Posterior cingulate gyrus (tissue), 11 donors: ENCODE measurements at places on chromosomes 2 and 18.

- DNase-seq: no peak
These were observed 442.2 kb downstream of the DSEL start for GRCh38 chr18:67074309-67074708.

DNA sequence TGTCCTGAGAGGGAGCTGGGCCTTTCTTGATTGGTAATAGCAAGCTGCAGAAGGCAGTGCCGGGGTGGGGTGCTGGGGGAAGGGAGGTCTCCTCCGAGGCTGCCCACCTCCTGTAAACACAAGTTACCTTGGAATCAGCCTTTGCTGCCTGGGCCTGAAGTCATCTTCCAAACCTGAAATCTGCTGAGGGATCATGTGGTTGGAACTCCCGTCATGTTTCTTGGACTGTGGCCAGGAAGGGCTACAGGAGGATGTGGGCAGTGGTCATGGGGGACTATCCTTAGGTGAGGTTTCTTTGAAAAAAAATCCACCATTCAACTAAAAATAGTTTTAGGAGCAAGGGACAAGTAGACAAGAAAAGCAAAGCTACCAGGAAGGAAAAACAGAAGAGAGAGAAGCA is 74.2 kb downstream of the CDK15 start:
- DNase-seq: no peak

GRCh38 chr2:234548695-234549420 is 52.0 kb upstream of the ARL4C start:
- no peak for DNase-seq

GRCh38 chr2:152814475-152815030 is 96.1 kb downstream of the ARL6IP6 start:
- no peak for DNase-seq

GRCh38 chr2:201235860-201236811 is 24.2 kb upstream of the CASP8 start:
- DNase-seq: no peak

- no peak for DNase-seq
These were observed 1493.8 kb upstream of the NXPH2 start for GRCh38 chr2:140273958-140274357.

DNA sequence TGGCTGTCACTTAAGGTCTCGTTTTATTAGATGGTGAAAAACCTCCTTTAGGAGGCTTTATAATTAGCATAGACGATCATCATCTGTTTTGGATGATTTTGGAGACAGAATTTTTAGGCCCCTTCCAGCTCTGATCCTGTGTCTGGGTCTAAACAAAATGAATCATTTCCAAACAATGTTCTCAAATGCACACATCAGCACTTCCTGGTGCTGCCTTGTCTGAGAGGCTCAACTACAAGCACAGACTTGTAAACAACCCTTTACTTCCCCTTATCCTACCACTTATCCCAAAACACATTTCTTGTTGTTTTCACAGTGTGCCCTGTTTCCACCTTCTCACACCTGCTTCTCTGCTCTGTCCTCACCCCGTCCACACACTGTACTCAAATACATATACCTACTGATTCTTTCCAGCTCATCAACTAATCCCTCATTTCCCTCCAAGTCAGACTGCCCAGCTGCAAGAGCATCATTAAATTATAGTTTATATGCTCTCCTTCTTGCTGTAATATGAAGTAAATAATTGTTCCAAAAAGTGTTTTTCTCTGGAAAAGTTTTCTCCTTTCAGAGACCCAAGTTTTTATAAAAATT is 71.2 kb upstream of the COL3A1 start:
- DNase-seq: no peak

GRCh38 chr2:3298191-3298590 is 79.4 kb downstream of the EIPR1 start:
- DNase-seq: no peak

GRCh38 chr2:102005989-102006885 is 14.5 kb downstream of the IL1R2 start:
- no peak for DNase-seq

DNA sequence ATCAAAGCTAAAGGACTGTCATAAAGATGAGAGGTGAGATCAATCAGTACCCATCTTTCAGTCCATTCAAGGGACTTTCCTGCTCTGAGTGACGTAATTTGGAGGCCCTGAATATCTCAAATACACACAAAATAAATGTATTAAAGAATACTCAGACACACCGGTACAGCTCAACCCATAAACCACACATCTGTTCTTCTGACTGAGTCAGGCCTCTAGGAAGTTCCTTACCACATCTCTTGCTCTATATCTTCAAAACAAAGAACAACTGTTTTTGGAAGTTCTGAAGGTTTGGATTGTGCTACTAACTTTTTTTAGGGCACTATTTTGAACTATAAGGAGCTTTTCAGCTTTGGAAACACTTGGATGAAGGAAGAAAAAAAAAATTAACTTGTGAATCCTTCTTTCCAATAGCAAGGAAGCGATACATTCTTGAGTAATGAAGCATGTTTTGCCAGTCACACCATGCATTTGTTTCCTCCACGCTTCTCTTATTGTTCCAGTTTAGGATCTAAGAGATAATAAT is 866.5 kb upstream of the VRK2 start:
- no peak for DNase-seq

- no peak for DNase-seq
These were observed 28.2 kb downstream of the MYCN start for GRCh38 chr2:15968280-15969178.

DNA sequence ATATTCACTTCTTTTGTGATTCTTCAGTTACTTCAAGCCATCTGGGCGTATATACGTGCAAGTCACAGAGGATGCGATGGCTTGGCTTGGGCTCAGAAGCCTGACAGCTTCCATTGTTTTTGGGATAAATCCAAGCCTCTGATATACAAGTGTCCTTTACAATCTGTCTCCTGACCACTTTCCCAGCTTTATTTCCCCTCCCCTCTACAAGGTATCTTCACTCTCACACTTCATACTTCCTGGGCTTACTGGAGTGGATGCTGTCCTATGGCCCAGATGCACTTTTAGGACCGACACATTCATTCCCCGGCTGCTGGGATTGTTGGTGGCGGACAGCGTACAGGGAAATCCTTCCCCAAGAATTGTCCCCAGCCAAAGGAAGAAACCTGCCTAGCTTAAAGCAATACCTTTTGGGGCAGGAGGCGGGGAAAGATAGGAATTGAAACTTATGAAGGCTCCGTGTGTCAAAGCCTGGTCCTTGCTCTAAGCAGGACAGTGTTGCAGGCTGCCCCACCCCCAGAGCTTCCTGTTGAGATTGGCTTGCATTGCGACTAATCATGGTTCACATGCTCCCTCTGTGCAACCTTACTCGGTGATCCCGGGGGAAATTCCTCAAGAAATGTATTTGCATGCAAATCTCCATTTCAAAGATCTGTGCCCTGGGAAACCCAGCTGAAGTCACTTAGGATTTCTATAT is 802.9 kb upstream of the ID2 start:
- no peak for DNase-seq

DNA sequence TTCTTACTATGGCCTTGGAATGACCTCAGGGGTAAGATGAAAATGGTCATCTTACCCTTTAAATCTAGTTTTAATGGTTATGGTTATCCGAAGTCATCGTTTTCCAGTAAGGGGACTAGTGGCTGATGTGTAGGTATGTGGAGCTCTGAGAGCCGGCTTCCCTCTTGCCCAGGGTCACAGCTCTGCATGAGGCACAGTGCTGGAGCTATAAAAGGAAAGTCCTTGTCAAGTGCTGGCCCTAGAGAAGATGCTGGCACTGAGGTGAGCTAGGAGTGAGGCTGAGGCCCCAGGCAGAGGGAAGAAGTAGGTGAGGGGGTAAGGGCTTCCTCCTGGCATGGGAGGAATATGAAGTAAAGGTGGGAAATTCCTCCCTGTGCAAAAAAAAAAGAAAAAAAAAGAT is 35.0 kb downstream of the SMARCAL1 start:
- no peak for DNase-seq

DNA sequence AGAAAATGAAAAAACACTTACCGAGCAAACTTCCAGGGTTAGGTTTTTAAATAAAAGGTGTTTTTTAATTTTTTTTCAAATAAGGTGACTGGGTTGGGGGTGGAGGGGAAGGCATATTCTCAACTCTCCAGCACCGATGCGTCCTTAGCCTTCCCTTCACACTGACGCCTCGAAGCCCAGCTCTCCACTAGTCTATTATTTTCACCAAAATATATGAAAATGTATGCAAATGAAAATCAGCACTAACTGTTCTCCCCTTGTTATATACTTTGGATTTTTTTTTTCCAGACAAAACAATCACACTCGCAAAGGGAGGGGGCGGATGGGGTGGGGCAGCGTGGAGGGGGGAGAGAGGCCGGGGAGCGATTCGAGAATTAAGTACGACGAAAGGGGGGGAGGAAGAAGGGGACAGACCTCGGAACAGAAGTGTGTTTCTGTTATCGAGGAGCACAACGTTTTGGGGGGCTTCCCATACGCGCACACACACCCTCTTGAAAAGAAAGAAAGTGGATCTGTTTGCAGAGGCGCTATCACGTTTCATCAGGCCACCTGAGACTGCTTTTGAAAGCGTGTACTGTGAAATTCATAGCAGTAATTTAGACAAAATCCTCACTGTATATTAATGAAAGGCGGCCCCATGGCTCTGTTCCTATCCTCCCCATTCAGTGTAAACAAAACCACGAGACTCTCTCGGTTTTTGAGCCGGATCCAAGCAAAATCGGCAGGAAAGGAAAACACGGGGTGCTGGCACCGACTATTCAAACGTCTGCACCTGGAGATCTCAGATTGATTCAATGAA is 2.4 kb upstream of the POU3F3 start:
- DNase-seq: peak; percentile 52

DNA sequence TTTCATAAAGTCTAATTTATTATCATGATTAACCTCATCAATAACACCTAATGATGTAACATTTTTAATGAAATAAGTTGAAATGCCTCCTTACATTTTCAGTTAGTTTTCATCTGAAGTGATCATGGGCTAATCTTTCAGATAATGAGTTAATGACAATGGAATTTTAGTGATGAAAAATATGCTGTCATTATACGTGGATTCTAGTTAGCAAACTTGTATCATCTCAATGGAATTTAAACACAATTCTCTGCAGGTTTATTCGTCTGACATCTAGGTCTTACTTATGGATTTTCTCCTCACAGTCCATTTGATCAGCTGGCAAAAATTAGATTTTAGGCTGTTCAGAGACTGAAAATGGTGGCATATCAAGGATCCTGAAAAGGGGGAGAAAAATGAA is 885.0 kb downstream of the SLC4A3 start:
- no peak for DNase-seq

DNA sequence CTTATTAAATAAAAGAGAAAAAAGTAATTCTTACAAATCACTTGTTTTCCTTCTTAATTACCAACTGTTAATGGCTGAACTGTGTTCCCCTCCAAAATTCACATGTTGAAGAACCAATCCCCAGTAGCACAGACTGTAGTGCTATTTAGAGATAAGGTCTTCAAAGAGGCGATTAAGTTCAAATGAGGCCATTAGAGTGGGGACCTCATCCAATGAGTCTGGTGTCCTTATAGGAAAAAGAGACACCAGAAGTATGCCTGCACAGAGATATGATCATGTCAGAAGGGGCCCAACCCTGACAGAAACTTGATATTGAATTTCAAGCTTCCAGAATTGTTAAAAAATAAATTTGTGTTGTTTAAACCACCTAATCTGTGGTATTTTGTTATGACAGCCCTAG is 89.8 kb downstream of the MEMO1 start:
- DNase-seq: no peak

- DNase-seq: no peak
These were observed 71.8 kb downstream of the MGAT5 start for GRCh38 chr2:134325696-134326095.

GRCh38 chr2:27007416-27008374 is 25.1 kb upstream of the TMEM214 start:
- no peak for DNase-seq

- no peak for DNase-seq
These were observed 13.2 kb downstream of the ARL4C start for GRCh38 chr2:234483568-234484251.

DNA sequence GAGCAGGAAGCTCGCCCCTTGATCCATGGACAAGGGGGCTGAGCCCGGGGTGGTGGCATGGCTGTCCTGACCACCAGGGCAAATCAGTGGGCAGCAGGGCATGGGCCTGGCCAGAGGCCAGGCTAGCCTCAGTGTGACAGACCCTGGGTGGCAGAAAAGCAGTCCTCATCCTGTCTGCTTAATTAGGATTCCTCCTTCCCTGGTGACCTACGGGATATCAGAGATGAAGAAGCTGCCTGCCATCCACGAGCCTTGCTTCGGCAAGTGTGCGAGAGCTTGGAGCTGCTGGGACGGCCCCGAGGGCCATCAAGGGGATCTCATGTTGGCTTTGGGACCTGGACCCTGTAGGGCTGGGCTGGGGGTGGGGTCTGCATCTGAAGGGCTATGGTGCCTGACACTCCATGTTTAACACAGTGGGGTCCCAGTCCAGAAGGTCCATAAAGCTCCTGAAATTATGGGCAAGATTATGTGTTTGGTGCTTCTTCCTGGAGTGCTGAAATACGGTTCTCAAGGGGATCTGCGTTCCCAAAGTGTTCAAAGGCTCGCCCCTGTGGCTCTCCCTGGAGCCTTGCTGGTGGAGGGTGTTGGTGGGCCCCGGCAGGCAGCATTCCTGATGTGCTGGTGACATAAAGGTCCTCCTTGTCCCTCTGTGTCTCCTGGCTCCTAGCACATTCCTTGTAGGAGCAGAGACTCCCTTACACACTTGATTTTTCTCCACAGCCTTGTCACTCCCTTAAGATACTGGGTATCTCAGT is 52.6 kb downstream of the KCNIP3 start:
- no peak for DNase-seq

GRCh38 chr18:33062834-33063364 is 290.1 kb upstream of the KLHL14 start:
- no peak for DNase-seq

- DNase-seq: no peak
These were observed 271 bp upstream of the RBM43 start for GRCh38 chr2:151261977-151262291.
